AML-193 (cell line): ENCODE measurements at places on chromosomes 3 and 15.

- DNase-seq = no peak
Observed at GRCh38 chr3:124648551-124648950, 81.7 kb upstream of the UMPS start.

GRCh38 chr3:112582244-112582874 is 20.5 kb downstream of the SLC35A5 start:
- DNase-seq = peak; percentile 74

- DNase-seq = peak; percentile 2
Observed at GRCh38 chr15:53072077-53072476, 281.9 kb upstream of the ONECUT1 start.

- no peak for DNase-seq
Observed at GRCh38 chr3:24100696-24101402, 155.8 kb downstream of the NR1D2 start.

DNA sequence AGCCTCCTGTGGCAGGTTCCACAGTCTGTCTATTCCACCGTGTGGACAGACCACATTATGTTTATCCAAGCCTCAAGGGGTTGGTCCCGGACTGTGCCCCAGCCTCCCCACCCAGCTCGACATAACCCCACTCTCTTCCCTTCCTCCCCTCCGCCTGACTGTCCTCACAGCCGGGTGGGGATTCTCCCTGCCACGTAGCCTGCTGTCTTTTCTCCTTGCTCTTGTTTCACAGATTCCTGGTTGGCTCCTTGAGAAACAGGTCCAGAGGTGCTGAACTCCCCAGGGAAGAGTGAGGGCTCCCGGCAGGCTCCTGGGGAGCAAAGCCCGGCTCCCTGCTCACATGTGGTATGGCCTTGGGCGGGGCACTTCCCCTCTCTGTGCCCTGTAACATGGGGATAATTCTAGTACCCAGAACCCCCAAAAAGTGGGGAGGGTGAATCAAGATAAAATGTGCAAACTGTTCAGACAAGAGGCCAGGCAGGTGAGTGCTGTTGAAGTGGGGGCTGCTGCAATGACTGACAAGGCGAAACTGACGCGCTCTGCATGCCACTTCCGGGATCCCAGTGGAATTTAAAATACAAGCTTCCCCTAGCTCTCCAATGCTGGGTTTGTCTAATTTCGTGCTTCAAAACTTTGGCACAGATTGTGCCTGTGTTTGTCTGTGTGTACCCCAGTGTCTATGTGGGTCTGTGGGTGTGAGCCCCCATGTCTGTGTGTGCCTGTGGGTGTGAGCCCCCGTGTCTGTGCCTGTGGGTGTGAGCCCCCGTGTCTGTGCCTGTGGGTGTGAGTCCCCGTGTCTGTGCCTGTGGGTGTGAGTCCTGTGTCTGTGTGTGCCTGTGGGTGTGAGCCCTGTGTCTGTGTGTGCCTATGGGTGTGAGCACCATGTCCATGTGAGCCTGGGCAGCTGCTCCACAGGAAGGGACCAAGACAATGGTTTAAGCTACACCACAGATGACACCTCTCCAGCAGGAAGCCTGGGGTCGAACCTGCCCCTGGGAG is 160.6 kb upstream of the IQSEC1 start:
- DNase-seq = no peak
